ENCODE measurements at places on chromosomes 6 and 20.
A peak's percentile ranks its signal among the peaks of the same experiment; 100 is the strongest.

DNA sequence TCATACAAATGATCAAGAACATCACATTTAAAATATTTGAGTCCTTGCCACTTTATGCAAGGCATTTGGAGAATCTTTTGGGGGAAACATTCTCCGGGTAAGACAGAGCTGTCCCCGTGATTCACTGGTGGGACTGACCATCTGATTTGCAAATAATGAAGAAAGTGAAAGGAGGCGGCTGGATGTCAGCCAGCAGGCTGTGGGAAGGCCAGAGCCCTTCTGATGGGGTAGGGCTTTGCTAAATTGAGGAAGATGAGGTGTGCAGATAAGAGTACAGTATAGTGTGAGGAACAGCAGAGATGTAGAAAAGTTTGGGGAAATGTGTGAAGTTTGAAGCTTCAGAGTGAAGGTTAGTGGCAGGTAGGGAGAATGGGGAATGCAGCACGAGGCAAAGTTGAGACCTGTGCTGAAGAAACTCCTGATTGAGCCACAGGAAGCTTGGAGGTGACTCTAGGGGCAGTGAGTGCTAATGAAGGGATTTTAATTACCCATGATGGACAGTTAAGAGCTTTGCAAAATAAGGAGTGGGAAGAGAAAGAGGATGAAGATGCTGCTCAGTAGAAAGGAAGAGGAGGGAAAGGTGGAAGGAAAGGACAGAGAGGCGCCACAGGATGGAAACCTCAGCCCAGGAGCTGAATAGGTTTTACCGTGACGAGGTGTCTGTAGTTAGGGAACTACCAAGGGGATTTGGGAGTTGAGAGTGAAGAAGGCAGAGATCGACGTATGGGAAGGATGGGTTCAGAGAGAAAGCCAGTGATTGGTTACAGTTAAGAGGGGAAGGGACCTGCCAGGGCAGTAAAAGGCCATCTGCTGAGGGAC is 68.7 kb downstream of the SNX9 start:
- DNase-seq, result no peak

DNA sequence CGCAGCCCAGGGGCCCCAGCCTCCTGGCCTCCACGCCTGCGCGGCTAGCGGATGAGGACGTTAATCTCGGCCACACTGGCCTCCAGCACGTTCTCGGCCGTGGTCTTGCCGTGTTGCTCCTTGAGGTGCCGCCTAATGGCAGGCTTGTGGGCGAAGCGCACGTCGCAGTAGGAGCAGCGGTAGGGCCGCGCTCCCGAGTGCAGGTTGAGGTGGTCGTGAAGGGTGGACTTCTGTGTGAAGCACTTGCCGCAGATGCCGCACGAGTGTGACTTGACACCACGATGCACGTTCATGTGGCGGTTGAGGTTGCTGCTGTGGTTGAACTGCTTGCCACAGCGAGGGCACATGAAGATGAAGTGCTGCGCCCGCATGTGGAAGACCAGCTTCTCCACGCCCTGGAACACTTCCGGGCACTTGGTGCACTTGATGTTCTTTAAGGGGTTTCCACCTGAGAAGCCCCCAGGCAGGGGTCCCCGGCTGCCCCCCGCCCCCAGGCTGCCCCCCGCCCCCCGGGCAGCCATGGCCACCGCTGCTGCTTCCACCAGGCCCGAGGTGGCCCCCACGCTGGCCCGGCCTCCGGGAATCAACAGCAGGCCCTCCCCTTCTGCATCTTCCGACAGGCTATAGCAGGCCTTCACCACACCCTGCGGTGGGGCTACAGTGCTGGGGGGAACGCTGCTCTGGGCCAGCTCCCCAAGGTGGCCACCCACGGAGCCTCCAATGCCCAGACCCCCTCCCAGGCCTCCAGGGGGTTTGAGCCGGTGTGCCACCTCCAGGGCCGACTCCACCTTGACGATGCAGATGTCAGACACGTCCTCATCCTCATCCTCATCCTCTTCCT is 1.8 kb downstream of the ZBTB12 start:
- no peak for DNase-seq

- DNase-seq, result no peak
These were observed 118.7 kb downstream of the BMP2 start for GRCh38 chr20:6886065-6886729.

DNA sequence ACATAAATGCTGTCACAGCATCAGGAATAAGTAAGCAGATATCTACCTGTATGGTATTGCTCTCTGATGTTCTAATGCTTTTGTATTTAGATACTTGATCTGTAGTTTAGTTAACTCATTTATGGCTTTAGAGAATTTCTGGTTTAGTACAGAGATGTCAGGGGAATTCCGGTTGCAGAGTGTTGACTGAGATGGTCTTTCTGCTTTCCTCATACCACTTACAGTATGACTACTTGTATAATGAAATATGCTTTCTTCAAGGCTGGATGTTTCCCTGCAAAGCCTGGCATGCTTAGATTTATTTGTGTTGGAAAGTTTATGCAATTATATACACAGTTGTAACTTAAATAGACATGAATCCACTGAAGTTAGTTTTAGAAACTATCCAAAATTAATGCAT is 278.4 kb downstream of the CDH26 start:
- no peak for DNase-seq

DNA sequence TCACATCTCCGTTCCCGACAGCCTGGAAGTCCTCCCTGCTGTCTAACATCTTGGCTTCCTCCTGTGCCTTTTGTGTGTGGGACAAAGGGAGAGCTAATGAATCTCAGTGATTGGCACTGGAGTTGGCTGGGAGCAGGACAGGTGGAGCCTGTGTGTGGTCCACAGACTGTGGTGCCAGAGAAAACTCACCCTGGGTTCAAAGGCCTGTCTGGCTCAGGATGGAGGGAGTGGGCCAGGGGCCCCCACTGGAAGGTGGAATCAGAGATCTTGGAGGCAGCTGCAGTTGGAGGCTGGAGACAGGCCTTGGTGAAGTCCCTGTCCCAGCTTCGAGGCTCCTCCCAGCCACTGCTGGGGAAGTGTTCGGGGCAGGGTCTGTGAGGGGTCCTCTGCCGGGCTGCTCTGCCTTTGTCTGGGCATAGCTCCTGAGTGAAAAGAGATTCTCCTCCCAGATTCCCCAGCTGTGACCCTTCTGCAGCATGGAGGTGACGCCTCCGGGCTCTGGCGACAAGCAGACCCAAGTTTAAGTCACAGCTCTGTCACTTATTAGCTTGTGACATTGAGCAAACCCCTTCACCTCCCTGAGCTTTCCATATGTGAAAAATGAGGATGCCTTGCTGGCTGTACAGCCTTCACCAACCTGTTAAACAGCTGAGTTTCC is 13.9 kb upstream of the ITPR3 start:
- no peak for DNase-seq

GRCh38 chr6:10633216-10633615 is 61.2 kb downstream of the C6orf52 start:
- DNase-seq, result no peak

DNA sequence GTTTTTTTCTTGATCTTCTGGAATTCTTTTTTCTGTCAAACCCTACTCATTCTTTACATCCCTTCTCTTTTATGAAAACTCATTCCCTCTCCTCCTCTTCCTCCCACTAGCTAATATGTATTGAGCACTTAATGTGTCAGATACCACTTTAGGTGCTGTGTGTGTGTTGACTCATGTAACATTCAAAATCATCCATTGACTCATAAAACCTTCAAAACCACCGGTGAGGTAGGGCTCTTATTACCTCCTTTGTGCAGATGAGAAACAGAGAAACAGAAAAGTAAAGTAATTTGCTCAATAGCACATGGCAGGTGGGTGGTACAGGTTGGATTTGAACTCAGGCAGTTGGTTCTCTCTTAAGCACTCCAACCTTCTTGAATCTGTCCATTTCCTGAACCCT is 136.3 kb upstream of the NEDD9 start:
- DNase-seq, result no peak

GRCh38 chr20:21609221-21609620 is 95.4 kb upstream of the NKX2-2 start:
- DNase-seq, result no peak

DNA sequence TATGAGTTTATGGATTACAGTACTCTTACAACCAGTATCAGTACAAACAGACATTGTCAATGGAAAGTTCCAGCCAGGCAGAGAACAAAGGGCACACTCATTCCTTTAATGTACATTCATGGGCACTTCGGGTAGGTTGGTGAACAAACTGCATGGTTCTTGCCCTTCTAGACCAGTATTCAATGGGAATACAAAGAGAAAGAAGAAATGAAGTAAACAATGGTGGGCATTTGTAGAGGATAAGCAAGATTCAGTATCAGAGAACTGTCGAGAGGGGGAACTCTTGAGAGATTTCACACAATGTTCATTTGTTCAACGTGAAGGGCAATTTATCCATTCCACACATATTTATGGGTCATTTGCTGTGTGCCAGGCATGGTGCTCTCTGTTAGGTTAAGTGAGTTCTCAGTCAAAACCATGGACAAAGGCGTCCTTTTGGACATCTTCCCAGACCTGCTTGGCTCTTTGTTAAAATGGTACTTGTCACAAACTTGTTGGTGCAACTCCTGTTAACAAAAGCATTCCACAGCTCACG is 714.8 kb downstream of the DHX35 start:
- DNase-seq, result no peak

- DNase-seq, result no peak
These were observed 114.2 kb upstream of the PHACTR1 start for GRCh38 chr6:12602342-12602741.

DNA sequence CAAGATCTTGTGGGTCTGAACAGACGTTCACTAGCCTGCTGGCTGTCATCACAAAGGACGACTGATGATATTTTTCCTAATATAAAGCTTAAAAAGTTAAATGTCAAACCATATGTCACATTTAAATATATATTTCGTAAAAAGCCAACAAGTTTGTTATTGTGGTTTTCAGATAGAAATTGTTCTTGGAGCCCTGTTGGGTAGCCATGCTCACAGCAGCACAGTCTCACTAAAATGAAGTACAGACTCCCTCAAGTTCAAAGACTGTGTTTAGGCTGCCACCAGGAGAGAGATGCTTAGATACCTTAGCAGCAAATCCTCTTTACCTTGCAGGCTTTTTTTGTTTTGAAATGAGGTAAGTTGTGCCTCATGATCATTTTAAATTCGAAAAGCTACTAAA is 17.8 kb downstream of the EEF1E1 start:
- DNase-seq, result no peak

- no peak for DNase-seq
These were observed 16.8 kb downstream of the IL17F start for GRCh38 chr6:52227495-52227894.

DNA sequence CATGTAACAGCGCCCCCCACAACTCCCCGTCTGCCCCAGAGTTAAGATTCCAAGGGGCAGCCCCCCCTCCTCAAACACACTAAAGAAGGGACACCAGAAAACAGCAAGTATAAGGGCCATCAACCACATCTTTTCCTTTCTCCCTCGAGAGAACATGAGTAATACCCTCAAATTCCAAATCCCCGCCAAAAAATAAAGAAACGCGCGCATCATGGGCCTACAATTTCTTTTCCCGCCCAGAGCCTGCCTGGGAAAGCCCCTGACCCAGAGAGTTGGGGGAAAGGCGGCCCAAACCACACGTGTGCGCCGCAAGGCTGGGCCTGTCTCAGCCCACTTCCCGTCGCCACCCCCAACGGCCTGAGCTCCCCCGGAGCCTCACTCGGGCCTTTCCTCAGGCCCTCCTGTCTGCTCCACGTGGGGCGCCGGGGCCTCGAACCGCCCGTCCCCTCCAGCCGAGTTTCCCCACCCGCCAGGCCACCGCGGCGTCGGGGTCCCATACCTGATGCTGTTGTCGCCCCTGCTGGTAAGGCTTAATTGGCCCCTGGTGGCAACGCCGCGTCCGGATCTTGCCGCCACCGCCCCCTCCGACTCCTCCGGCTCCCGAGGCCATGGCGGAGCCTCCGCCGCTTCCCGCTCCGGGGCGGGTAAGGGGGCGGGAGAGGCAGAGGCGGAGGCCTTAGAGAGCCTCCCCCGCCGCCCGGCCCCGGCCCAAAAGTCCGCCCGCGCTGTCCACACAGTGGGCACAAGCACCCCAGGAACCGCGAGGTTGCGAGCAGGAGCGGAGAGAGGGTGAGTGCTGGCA is 746 bp downstream of the NUP153 start:
- peak; percentile 62 for DNase-seq

- DNase-seq, result no peak
These were observed 24.1 kb downstream of the IL17A start for GRCh38 chr6:52210227-52210626.

GRCh38 chr6:83872386-83873118 is 13.1 kb downstream of the CYB5R4 start:
- DNase-seq, result no peak

DNA sequence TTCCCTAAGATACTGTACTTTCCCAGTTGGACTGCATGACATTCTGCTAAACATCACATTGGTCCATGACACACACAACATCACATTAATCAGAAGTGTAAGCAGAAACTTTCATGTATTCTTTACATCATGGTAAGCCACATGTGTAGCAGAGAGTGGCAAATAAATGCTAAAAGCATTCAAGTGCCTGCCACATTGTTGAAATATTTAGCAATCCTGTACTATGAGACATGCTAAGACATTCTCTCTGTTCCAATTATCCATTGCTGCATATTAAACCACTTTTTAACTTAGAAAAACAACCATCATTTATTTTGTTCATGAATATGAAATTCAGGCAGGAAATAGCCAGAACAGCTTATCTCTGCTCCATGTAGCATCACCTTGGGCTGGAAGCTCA is 207.7 kb upstream of the GJE1 start:
- DNase-seq, result no peak

GRCh38 chr6:36955671-36956445 is 1.3 kb downstream of the PI16 start:
- no peak for DNase-seq

DNA sequence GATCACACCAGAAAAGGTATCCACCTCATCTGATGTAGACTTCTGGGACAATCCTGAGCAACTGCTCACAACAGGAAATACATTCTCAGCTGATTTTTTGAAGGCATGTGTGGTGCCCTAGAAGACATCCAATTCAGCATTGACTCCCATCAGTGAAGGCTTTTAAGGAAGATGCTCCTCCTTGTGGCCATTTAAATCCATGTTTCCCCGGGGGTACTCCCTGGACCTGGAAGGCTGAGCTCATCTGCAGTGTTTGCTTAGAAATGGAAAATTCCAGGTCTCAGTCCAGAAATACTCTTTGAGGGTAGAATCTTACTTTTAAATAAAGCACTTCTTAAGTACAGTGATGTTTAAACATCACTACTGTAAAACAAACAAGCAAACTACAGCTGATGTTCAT is 195.5 kb upstream of the PDE10A start:
- no peak for DNase-seq

GRCh38 chr6:27547157-27548075 is 74.5 kb upstream of the ZNF184 start:
- no peak for DNase-seq

DNA sequence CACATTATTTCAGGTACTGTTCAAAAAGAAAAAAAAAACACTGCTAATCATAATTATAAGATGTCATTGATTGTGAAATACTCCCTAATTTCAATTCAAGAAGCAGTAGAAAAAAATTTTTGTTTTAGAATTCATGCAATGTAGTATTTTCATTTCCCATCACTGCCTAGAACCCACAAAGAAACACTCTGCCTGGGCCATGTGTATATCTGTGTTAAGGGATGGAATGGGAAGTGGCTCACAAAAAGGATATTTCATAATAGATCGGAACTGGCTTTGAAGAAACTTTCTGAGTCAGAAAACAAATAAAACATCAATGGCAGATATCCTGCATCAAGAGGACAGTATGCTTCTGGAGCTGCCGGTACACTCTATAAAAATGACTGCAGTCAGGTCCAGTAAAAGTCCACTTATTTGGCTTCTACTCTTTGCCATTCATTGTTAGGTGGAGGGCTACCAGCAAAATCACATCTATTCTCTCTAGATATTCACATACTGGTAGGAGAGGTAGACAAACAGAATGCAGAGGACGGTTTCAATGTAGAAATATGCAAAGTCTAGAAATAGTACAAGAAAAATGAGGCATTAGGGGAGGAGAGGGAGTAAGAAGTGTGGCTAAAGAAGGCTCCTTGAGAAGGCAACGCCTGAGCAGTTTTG is 135.0 kb upstream of the TNFAIP3 start:
- DNase-seq, result no peak

All from stimulated activated CD4-positive, alpha-beta T cell treated with anti-CD3 and anti-CD28 coated beads, Interleukin-1b, Interleukin-23, amount 100 ng/mL, for 1 hour (primary cell).